ENCODE measurements at places on chromosomes 12 and 14.
A peak's percentile ranks its signal among the peaks of the same experiment; 100 is the strongest.

GRCh38 chr12:131007031-131007739 is 53.5 kb downstream of the ADGRD1 start:
- DNase-seq, result no peak

- no peak for DNase-seq
Observed at GRCh38 chr14:51424041-51424440, 184.0 kb downstream of the TMX1 start.

GRCh38 chr14:67357969-67358354 is 1.6 kb downstream of the ATP6V1D start:
- no peak for DNase-seq

- no peak for DNase-seq
Observed at GRCh38 chr12:12845794-12846243, 32.7 kb downstream of the DDX47 start.

- no peak for DNase-seq
Observed at GRCh38 chr12:124464062-124464461, 103.3 kb downstream of the NCOR2 start.

DNA sequence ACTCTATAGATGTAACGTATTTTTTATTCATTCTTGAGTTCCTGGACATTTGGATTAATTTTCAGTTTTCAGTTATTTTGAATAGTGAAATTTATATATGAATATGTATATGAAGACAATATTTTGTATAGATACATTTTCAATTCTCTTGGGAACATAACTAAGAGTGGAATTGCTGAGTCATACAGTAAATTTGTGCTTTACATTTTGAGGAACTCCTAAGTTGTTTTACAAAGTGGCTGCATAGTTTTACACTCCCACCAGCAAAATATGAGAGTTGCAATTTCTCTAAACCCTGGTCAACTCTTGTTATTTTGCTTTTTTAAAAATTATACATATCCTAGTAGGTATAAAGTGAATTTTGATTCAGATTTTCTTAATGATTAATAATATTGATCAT is 1838.6 kb upstream of the SEL1L start:
- no peak for DNase-seq

- no peak for DNase-seq
Observed at GRCh38 chr12:95257541-95257940, 39.9 kb downstream of the VEZT start.

- DNase-seq, result no peak
Observed at GRCh38 chr12:130714591-130715149, 1.4 kb downstream of the RIMBP2 start.

GRCh38 chr12:69431591-69432222 is 38.5 kb upstream of the FRS2 start:
- no peak for DNase-seq

DNA sequence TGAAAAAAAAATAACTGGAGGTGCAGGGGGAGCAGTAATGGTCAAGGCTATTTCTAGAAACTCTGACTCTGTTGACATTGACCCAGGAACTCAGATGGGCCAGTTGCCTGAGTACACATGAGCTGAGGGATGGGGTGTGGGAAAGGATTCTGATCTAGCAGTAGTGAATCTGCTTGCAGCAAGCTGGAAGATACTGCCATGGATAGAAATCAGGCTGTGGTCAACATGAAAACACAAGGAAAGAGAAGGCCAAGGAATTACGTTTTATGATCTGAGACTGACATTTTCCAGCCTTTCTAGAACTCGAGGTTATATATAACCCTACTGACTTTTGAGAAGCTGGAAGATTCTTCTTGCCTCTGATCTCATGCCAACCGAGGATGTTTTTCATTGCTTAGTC is 90.0 kb downstream of the ANO6 start:
- no peak for DNase-seq

DNA sequence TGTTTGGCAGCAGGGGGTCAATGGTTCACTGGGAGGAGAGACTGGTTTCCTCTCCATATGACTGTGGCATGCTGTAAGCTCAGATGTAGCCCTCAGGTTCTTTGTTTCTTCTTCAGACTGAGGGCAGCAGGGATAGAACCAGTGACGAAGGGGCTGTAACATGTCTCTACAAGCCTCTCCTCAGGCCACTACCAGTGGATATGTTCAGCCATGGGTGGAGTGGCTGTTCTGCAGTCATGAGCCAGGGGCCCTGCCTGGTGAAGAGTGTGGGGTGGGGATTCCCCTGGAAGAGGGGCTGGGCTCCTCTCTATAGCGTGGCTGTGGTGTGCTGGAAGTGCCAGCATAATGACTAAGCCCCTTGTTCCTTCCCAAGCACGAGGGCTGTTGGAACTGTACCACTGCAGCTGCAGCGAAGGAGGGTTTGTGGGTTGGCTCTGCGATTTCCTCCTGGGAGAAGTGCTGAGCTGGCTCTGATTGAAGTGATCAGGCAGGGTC is 55.8 kb downstream of the CMAS start:
- no peak for DNase-seq

GRCh38 chr14:68688872-68689371 is 103.9 kb downstream of the ZFP36L1 start:
- no peak for DNase-seq

DNA sequence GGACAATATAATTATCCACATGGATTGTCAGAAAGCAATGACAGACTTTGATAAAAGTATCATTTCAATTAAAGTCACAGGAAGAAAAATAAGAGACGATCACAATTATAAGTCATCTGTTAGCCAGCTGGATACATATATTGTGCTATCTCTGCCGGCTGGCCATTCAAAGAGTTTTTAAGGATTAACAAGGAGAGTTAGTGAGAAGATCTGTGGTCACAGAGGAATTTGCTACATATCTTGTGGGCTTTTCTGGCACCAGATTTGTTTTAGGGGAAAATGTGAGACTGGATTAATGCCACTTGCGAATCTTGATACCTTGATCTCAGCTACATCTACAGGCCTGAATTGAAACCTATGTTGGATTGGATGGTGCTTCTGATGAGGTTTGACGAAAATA is 90.9 kb upstream of the MANSC4 start:
- DNase-seq, result no peak

- no peak for DNase-seq
Observed at GRCh38 chr14:50335989-50336824, 24.1 kb downstream of the DMAC2L start.

- DNase-seq, result no peak
Observed at GRCh38 chr14:99467336-99468078, 13.2 kb downstream of the SETD3 start.

DNA sequence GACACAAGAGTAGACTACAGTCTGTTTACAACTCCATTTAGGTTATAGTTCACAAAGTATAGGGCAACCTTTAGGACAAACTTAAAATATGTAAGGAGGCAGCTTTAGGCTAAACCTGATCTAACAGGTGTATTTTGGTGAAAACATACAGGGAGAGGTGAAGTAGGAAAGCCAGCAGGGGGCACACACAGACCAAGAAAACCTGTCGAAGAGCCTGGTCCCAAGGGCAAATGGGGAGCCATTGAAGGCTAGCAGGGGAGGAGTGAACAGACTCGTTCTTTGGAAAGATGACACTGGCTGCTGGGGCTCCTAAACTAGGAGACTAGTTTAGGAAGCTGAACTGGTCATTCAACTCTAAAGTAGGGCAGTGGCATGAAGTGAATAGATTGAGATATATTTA is 138.8 kb upstream of the WSCD2 start:
- DNase-seq, result peak; percentile 4

- no peak for DNase-seq
Observed at GRCh38 chr12:15971211-15971610, 60.1 kb downstream of the DERA start.

GRCh38 chr12:6722863-6723262 is 983 bp upstream of the COPS7A start:
- no peak for DNase-seq

GRCh38 chr14:50091240-50091913 is 25.0 kb downstream of the VCPKMT start:
- DNase-seq, result no peak

- no peak for DNase-seq
Observed at GRCh38 chr14:58812050-58812910, 174.5 kb downstream of the DACT1 start.

- no peak for DNase-seq
Observed at GRCh38 chr12:65859519-65859918, 35.2 kb downstream of the HMGA2 start.

GRCh38 chr12:20722142-20722541 is 27.0 kb downstream of the SLCO1C1 start:
- no peak for DNase-seq

- peak; percentile 19 for DNase-seq
Observed at GRCh38 chr14:34722723-34723545, 8.5 kb upstream of the CFL2 start.

GRCh38 chr12:124289634-124290600 is 5.0 kb upstream of the RFLNA start:
- no peak for DNase-seq

DNA sequence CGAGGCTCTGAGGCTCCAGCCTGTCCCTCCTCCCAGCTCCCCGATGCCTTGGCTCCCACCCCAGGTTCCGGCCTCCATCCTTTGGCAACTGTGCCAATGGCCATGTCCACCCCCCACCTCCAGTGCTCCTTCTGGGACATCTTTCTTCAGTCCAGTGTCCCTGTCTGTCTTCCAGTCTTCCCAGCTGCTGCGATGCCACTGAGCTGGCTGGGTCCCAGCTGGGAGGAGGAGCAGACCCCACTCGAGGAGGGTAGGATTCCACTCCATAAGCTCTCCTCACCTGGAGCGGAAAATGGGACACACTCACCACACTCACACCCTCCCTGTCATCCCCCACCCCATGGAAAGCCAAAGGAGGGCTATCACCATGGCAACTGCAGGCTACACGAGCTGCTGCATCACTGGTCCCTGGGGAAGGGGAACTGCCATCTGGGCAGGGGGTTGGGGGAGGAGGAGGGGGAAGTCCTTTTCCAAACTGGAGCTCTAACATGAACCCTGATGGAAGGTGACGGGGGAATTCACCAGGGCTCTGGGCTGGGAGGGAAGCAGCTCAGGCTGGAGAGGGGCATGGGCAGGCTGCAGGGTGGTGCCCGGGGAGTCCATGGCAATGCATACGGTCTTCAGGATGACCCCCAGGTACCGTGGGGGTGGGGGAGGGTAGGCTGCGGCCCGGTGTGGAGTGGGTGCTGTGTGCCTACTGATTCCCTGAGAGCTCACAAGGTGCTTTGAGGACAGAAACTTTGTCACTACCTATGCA is 94.3 kb downstream of the LRRC74A start:
- DNase-seq, result no peak

- no peak for DNase-seq
Observed at GRCh38 chr14:21081521-21082142, 11.5 kb downstream of the ARHGEF40 start.

GRCh38 chr12:70186436-70186835 is 56.8 kb upstream of the CNOT2 start:
- no peak for DNase-seq

- DNase-seq, result no peak
Observed at GRCh38 chr14:63283884-63284248, 34.9 kb downstream of the GPHB5 start.

DNA sequence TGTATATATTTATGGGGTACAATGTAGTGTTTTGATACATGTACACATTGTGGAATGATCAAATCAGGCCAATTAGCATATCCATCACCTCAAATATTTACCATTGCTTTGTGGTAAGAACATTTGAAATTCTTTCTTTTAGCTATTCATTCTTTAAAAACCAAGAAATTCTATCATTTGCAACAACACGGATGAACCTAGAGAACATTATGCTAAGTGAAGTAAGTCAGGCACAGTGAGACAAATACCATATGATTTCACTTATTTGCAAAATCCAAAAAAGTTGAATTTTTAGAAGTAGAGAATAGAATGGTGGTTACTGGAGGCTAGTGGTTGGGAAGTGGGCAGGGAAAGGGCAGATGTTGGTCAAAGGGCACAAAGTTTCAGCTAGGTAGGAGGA is 129.3 kb upstream of the PTPRQ start:
- no peak for DNase-seq

GRCh38 chr12:116060764-116061163 is 216.7 kb downstream of the MED13L start:
- no peak for DNase-seq

DNA sequence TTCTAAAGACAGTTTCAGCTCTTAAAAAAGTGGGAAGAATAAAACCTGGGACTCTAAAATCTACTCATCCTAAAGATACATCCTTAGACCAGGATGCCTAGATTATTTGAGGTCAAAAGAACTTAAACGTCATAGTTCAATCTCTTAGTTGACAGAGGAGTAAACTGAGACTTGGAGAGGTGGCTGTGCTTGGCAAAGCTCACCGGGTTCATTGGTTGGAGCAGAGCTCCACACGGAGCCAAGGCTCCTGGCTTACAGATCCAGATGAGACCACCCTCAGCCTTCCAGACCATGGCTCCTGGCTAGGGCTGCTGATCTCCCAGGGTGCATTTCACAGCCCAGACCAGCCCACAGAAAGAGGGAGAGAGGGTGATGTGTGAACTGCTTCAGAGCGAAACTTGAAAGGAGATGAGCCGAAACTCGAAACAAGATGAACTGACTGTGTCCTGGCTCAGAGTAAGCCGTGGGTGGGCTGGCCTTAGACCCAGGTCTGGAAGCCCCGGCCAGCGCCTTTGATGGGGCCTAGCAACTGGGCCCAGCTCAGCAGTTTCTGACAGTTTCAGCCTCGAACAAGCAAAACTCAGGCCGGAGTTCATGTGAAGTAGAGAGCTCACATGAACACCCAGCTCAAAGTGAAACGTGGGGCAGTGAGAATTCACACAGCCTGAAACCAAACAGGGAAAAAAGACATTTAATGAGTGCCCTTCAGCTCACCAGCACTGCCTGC is 1044.8 kb downstream of the BCL11B start:
- peak; percentile 50 for DNase-seq

DNA sequence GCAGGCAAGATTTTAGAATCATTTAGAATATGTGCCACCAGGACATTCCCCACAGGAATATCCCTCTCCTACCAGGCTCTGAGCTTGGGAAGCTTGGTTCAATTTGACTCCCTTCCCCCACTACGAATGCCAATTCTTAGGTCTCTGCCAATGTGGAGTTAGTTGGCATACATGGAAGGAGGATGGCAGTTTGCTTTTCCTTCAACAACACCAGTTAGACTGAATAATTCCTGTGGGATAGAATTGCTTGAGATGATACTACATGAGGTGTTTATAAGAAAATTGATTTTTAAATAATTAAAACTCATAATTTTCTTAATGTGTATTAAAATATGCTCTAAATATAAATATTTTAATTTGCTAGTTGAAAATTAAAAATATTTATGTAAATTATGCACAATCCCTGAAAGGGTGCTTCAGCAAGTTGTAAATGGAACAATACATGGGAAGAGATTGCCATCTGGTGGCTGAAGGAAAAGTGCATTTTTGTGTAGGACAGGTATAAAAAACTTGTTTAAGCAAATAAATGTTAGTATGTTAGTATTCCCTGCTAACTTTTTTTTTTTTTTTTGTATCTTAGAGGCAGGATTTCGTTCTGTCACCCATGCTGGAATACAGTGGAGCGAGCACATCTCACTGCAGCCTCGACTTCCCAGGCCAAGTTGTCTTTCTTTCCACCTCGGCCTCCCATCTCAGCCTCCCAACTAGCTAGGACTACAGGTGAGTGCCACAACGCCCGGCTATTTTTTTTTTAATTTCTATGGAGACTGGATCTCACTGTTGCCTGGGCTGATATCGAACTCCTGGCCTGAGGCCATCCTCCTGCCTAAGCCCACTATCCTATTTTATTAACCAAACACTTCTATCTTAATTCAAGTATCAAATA is 25.8 kb upstream of the STRAP start:
- peak; percentile 36 for DNase-seq

- no peak for DNase-seq
Observed at GRCh38 chr12:6367065-6367968, 8.0 kb downstream of the SCNN1A start.

Data from activated T-cell treated with anti-CD3 and anti-CD28 coated beads for 24 hours (primary cell).